ENCODE measurements at places on chromosomes 12 and 14. TPM values are rescaled to one million over a fixed set of nuclear protein-coding genes. Genes with fewer than 3 reads are reported as not detected.

GRCh38 chr12:93622485-93622884 lies 50.0 kb downstream of the SOCS2 start:
- no peaks in the 10 kb centered on the region for H3K36me3 ChIP-seq
- no peak for DNase-seq
- H3K4me1 ChIP-seq = no peaks in the 10 kb centered on the region
- H3K4me3 ChIP-seq = no peak overlapping the region
- no peak overlapping the region for H3K27ac ChIP-seq
- no peaks in the 10 kb centered on the region for H3K27me3 ChIP-seq

NDRG2 gene
- total RNA-seq = 724 TPM

- peaks cover 63% of the 10 kb centered on the region for H3K4me1 ChIP-seq
- peak overlapping the region; percentile 42 for H3K27ac ChIP-seq
- no peak overlapping the region for H3K4me3 ChIP-seq
- H3K36me3 ChIP-seq = no peaks in the 10 kb centered on the region
- no peaks in the 10 kb centered on the region for H3K27me3 ChIP-seq
Measured at GRCh38 chr12:124551268-124552144, 15.9 kb downstream of the NCOR2 start.

- H3K27me3 ChIP-seq = no peaks in the 10 kb centered on the region
- DNase-seq = peak; percentile 69
- peaks cover 5% of the 10 kb centered on the region for H3K36me3 ChIP-seq
- H3K4me3 ChIP-seq = peak overlapping the region; percentile 77
- peak overlapping the region; percentile 99 for H3K27ac ChIP-seq
Measured at GRCh38 chr14:104800015-104800770, 708 bp upstream of the ZBTB42 start.

AQP2 gene
- not detected for total RNA-seq

LPAR5 gene
- total RNA-seq = 3.6 TPM

- no peak for DNase-seq
- no peaks in the 10 kb centered on the region for H3K4me1 ChIP-seq
- H3K27ac ChIP-seq = no peak overlapping the region
- no peaks in the 10 kb centered on the region for H3K36me3 ChIP-seq
- H3K4me3 ChIP-seq = no peak overlapping the region
Measured at GRCh38 chr12:124129132-124129531, 156.1 kb downstream of the ZNF664 start.

DNA sequence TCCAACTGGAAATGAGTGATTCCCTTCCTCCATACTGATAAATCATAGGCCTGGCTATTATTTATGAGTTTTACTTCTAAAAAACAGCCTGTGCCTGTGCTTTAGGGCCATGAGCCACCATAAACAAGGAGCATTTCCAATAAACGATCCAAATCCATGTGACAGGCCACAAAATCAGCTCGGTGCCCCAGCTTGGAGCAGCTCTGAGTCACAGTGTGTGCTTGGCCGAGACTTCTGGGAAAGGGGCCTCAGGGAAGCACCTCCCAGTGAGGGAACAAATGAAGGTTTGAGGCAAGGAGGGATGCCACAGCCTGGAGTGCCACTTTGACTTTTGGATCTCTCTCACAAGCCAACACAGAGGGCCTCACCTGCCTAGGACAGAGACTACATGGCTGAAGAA lies 190.4 kb downstream of the NTF3 start:
- H3K27ac ChIP-seq = no peak overlapping the region
- DNase-seq = no peak
- no peaks in the 10 kb centered on the region for H3K36me3 ChIP-seq
- H3K4me3 ChIP-seq = no peak overlapping the region
- no peaks in the 10 kb centered on the region for H3K4me1 ChIP-seq

VEZT gene
- 60.5 TPM for total RNA-seq

DNA sequence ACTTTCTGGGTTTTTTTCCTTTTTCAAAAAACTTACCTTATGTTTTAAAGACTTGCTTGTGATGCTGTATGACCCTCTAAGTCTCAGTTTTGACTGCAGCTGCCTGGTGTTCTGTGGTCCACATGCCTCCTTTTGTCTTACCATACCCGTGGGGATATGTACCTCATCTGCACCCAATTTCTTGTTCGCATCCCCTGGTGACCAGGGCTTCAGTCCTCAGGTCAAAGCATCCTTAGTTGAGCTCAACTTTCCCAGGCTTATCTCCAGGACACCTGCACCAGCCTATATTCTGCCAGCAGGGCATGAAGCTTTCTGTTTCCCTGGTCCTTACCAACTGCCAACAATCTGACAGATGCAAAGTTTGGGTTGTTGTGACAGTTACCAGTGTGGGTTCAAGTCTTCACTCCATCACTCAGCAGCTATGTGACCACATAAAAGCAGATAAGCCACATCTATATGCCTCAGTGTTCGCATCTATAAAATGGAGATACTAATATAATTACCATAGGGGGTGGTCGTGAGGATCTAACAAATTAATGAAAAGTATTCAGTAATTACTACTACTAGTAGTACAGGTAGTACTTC lies 94.0 kb downstream of the NTF3 start:
- H3K4me3 ChIP-seq = no peak overlapping the region
- no peaks in the 10 kb centered on the region for H3K27me3 ChIP-seq
- no peak for DNase-seq
- H3K36me3 ChIP-seq = no peaks in the 10 kb centered on the region
- no peaks in the 10 kb centered on the region for H3K4me1 ChIP-seq
- H3K27ac ChIP-seq = no peak overlapping the region

DNA sequence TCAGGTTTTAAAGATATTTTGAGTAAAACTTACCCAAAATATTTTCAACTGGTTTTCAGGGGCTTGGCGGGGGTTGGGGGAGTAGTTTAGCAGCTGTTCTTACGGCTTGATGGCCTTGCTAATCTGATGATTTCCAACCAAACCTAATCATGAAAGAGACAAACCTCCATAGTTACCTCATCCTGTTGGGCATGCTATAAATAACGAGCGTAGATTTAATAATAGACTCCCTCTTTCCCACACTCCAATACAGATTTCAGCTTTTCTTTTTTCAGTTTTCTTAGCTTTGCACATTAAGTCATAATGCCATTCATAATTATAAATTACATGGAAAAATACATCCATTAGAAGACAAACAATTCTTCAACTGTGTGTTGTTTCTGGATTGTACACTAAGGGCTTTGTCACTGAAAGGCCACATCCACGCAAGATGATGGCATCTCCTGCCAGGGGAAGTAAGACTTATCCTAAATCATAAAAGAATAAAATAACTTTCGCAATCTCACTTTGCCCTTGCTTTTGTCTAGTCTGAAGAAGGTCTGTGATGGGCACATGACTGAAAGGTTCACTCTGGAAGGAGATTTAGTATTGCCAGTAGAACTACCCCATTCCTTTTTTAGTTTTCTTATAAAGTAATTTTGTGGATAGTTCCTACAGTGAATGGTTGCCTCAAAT lies 23.2 kb downstream of the ITPR2 start:
- no peaks in the 10 kb centered on the region for H3K36me3 ChIP-seq
- peaks cover 8% of the 10 kb centered on the region for H3K4me1 ChIP-seq
- H3K27ac ChIP-seq = no peak overlapping the region
- no peak for DNase-seq
- H3K4me3 ChIP-seq = no peak overlapping the region
- H3K27me3 ChIP-seq = no peaks in the 10 kb centered on the region

- peaks cover 13% of the 10 kb centered on the region for H3K4me1 ChIP-seq
- no peak overlapping the region for H3K27ac ChIP-seq
- H3K27me3 ChIP-seq = no peaks in the 10 kb centered on the region
- DNase-seq = no peak
Measured at GRCh38 chr14:103328941-103329340, 5.1 kb upstream of the EIF5 start.

DNA sequence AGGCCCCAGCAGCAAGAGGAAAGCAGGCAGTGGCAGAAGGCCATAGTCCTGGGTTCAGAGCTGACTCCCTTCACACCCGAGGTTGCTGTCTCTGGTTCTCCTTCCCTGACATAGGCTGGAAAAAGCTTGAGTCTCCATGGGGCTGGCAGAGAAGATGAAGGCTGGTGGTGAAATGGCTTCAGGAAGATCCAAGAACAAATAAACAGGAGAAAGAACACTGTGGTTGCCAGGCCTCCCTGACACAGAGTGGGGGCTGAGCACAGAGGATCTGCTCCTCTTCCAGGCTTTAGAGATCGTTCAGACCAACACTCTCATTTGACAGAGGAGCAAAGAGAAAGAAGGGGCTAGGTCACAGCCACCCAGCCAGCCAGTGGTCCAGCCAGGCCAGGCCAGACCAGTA lies 14.3 kb downstream of the HDAC7 start:
- DNase-seq = no peak
- H3K27me3 ChIP-seq = no peaks in the 10 kb centered on the region
- peaks cover 98% of the 10 kb centered on the region for H3K4me1 ChIP-seq
- H3K36me3 ChIP-seq = no peaks in the 10 kb centered on the region
- H3K4me3 ChIP-seq = no peak overlapping the region

- no peaks in the 10 kb centered on the region for H3K27me3 ChIP-seq
- H3K4me3 ChIP-seq = no peak overlapping the region
- no peaks in the 10 kb centered on the region for H3K4me1 ChIP-seq
- no peaks in the 10 kb centered on the region for H3K36me3 ChIP-seq
- no peak for DNase-seq
Measured at GRCh38 chr14:51852541-51852940, 7.9 kb upstream of the GNG2 start.

PPP4R3A gene
- total RNA-seq = 63.3 TPM

GRCh38 chr12:79393842-79394241 lies 296.9 kb downstream of the PAWR start:
- no peak for DNase-seq
- H3K4me1 ChIP-seq = no peaks in the 10 kb centered on the region
- no peak overlapping the region for H3K27ac ChIP-seq
- no peaks in the 10 kb centered on the region for H3K27me3 ChIP-seq
- H3K4me3 ChIP-seq = no peak overlapping the region

DNA sequence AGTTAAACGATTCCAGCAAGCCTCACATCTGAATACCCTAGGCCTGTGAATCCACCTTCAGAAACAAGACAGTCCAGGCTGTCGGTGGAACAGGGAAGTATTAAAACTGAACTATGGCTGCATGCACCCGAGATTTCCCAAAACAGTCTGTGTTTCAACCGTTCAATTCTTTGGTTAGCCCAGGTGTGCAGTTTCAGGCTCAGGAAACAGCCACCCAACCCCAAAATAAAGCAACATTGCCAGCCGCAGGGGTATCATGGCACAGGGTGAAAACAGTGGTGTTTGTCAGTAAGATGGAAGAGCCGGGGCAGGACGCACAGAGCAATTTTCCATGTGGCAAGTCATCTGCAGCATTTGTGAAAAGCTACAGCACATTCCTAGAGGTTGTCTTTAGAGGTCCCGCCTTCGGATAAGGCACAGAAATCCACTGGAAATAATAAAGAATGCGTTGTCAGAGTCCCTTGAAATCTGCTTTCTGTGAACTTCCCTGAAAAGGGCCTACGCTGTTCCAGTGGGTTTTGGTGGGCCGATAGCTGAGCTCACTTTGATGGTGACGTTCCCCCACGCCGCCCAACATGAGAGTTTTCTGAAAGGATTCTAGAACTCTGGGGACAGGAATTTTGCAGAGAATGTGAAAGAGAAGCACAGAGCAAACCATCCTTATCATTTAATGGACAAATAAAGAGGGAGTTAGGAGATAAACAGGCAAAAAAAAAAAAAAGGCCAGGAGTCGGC lies 84.9 kb downstream of the BCL11B start:
- DNase-seq = no peak
- H3K27ac ChIP-seq = no peak overlapping the region
- H3K27me3 ChIP-seq = peaks cover 4% of the 10 kb centered on the region
- H3K36me3 ChIP-seq = no peaks in the 10 kb centered on the region

DNA sequence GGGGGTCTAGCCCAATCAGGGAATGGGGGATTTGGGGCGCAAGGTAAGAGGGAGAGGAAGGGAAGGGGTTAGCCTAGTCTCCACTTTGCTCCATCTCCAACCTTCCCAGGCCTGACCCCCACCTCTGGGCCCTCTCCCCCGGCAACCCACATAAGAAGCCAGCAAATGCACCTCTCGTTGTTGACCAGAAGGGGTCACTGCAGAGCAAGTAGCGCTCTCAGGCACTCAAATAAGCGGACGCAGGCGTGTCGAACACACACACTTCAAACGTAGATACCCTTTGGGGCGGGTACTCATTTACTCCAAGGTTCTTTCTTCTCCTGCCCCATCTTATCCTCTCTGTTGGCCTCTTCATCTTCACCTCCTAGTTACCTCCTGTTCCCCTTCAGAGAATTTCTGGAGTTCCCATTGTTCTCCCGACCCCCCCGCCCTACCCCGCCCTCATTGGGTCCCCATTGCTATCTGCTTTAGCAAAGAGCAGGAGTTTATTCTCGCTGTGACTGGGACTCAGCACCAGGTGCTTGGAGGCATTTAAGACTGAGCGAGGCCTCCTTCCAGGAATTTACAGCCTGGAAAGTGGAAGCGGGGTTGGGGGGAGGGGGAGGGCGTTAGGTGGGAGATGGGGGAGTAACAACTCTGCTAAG lies 1.5 kb upstream of the SRRM4 start:
- no peak overlapping the region for H3K27ac ChIP-seq
- H3K4me1 ChIP-seq = no peaks in the 10 kb centered on the region
- no peak for DNase-seq
- no peak overlapping the region for H3K4me3 ChIP-seq

DNA sequence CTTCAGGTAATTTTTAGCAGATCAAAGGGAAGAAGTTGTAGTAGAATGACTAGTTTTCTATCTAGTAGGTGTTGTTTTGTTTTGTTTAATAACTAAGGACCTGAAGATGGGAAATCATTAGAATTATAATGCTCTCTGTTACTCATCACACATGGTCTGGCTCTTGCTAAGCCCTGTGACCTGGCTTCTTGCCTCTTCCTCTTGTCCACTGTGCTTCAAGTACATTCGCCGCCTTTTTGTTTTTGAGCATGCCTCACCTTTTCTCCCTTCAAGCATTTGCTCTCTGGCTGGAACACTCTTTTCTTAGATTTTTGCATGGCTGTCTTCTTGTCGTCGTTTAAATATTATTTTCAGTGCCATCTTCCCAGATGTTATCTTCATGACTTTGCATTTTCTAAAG lies 47.7 kb downstream of the DAAM1 start:
- no peaks in the 10 kb centered on the region for H3K27me3 ChIP-seq
- H3K4me3 ChIP-seq = no peak overlapping the region
- H3K36me3 ChIP-seq = no peaks in the 10 kb centered on the region
- no peak for DNase-seq
- H3K4me1 ChIP-seq = peaks cover 4% of the 10 kb centered on the region

- H3K4me3 ChIP-seq = no peak overlapping the region
- peaks cover 27% of the 10 kb centered on the region for H3K27me3 ChIP-seq
- H3K27ac ChIP-seq = no peak overlapping the region
- no peak for DNase-seq
- peaks cover 13% of the 10 kb centered on the region for H3K4me1 ChIP-seq
Measured at GRCh38 chr14:91349481-91350074, 68.0 kb downstream of the CCDC88C start.

Data from tibial nerve (tissue), 4 donors.